ENCODE measurements at places on chromosomes 7 and 10.

DNA sequence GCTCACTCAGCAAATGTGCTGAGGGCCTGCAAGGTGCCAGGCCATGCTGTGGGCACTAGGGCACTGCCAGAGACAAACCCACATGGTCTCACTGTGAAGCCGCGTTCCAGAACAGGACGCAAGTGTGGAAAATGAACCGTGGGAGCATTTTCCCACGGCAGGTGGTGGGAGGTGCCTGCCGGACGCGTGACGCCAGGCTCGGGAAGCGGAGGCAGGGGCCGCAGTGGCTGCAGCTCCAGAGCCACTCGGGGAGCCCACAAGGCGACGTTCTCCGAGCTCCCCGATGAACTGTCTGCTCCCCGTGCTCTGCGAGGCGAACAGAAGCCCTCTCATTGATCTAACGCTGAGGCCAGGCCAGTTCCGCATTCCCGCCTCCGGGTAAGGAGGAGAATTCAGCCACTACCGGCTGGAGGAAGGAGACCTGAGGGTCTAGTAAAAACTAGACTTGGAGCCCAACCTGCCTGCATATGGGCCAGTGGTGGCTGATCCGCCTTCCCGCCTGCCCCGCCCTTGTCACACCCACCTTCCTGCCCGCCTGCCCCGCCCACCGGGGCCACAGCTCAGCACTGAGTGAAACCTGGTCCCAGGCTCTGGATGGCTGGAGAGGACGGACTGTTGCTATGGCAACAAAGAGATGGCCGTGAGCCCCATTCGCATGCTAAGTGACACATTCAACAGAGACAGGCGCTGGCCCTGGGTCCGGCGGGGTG is 13.1 kb downstream of the ADGRA1 start:
- no peak for DNase-seq

DNA sequence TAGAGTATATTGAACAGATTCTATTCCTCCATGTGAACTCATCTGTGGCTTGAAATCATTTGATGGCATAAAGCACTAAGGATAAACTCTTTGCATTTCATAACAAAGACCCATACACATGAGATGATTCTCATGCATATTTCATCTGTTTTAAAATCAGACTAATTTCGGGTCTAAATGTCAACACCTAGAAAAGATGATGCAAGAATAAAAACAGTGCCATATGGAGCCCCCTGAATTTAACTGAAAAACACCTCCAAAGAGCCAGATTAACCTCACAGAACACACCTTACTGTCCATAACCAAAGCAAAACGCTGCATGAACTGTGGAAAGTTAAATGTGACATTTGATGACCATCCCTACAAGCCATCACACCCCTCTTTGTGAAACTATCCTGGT is 59.7 kb downstream of the ELAPOR2 start:
- DNase-seq, result no peak

- DNase-seq, result peak; percentile 67
Measured at GRCh38 chr7:107150375-107151073, 18.3 kb upstream of the HBP1 start.

- no peak for DNase-seq
Measured at GRCh38 chr7:117582219-117582704, 102.4 kb downstream of the CFTR start.

DNA sequence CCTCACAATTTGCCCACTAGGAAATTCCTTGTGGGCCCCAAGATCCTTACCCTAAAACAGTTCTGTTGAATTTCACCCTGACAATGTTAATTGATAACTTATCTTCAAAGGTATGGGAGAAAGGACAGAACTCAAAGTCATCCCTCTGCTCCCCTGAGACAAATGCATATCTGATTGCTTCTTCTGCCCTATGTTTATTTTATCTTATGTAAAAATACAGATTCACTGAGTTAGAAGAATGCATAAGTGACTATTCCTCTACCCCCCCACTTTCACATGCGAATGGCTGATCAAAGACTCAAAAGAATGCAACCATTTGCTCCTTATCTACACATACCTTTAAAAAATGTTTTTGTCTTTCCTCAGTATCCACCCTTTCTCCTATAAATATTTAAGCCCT is 235.7 kb upstream of the SEMA3C start:
- DNase-seq, result no peak

DNA sequence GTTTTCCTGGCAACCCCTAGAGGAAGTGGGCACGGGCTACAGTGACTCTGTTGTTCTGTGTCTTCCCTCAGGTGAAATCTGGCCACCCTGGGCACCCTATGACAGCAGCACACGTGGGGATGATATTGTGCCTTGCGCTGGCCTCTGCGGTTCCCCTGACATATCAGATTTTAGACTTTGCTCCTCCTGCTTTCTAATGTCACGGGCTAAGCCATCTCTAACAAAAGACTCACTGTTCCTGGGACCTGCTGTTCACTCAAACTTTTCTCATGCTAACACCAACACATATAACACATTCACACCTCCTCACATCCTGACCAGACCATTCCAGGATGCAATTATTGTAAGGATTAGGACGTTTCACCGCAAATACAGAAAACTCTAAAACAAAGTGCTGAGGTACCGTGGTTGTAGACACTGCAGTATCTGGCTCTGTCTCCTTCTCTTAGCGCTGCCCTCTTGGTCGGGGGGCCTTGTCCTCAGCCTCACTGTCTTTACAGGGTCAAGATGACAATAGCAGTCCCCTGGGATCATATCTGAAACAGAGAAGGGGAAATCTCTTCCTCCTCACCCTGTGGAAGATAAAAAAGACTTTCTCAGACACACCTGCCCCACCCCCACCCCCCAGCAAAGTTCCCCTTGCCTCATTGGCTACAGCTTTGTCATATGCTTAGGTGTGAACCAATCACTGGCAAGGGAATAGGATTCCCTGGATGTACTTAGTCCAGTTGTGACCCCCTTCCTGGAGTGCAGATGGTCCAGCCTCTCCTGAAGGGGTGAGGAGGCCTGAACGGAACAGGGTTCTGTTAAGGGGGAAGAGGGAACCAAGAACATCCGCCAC is 14.1 kb downstream of the CHN2 start:
- no peak for DNase-seq

DNA sequence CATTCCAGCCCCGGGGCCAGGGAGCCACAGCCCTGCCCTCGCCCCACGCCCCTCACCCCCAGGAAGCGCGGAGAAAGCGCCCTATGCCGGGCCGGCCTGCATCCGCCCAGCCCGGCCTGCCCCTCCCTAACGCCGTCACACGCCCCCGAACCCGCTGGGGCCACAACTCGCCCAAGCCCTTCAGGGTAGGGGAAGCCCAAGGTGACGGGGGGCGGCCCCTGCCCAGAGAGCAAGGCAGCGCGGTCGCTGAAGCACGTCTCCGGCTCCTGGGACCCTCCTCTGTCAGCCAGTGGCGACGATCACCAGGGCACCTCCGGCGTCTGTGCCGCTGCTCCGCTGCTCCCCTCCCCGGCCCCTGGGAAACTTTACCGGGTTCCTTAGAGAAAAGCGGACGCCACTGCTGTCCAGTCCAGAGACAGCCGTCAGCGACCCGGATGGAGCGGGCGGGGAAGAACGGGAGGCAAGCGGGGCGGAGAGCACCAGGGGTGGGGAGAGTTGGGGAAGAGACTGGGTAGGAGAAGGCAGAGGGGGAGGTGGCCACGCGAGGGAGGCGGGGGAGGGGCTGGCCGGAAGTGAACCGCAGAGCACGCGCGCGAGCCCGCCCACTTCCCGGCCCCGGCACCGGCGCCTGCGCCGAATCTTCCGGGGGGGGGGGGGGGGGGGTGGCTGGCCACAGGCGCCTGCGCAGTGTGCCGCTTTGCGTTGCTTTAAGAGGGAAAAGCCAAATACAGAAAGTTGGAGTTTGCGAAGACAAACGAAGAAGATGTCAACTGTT is at the start of gene HERC4:
Gene HERC4, minus strand, starts transcription at position 509 of the 775 bp plus-strand sequence. CDS start 2,175 bp downstream, outside the sequence.
- DNase-seq, result peak; percentile 65

DNA sequence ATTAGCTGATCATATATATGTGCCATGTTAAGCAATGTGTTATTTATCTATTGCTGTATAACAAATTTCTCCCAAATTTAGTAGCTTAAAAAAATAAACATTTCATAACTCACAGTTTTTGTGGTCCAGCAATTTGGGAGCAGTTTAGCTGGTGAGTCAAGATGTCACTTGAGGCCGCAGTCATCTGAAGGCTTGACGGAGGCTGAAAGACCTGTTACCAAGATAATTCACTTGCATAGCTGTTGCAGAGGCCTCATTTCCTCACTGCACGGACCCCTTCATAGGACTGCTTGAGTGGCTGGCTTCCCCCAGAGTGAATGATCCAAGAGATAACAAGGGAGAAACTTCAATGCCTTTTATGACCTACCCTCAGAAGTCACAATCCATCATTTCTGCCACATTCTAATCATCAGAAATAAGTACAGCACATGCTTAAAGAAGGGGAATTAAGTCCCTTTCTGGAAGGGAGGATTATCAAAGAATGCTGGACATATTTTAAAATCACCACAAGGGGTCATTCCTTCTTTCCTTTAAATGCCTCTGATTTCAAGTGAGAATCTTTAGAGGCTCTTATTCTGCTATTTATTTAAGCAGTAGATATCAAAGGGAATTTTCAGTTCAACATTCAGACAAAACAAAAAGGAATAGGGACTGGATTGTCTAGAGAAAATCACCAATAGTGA is 10.5 kb upstream of the SRPK2 start:
- DNase-seq, result peak; percentile 21

DNA sequence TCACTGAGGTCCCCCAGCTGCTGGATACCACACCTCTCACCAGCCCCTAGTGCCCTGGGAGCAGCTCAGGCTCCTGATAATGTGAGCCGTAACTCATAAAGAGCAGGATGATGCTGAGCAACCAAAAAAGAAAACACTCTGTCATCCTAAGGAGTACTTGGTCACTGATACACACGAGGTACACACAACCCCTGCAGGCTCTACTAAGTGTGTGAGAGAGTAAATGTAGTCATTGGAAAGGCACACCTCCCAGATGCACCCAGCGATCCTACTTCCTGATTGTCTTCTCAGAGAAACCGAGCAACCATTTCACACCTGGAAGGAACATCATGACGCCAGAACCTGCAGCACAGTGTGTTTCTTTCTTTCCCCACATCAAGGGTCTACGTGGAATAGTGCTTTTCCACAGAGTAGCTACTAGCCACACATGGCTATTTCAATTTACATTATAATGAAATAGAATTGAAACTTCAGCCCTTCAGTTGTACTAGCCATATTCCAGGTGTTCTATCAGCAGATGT is 34.2 kb downstream of the FIGNL1 start:
- no peak for DNase-seq

DNA sequence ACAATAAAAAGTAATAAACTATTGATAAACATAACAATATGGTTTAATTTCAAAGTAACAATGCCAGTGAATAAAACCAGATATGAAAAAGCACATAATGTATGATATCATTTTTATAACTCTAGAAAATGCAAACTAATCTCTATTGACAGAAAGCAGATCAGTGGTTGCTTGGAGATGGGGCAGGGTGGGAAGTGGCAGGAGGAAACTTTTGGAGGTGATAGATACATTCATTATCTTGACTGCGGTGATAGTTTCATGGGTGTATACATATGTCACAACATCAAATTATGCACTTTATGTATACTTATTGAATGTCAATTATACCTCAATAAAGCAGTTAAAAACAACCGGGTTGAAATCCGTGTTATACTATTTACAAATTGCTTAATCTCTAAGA is 16.0 kb upstream of the C1GALT1 start:
- DNase-seq, result no peak

Measured in HFF-Myc (cell line).